ENCODE measurements at places on chromosomes 6 and 20.
A peak's percentile ranks its signal among the peaks of the same experiment; 100 is the strongest.

DNA sequence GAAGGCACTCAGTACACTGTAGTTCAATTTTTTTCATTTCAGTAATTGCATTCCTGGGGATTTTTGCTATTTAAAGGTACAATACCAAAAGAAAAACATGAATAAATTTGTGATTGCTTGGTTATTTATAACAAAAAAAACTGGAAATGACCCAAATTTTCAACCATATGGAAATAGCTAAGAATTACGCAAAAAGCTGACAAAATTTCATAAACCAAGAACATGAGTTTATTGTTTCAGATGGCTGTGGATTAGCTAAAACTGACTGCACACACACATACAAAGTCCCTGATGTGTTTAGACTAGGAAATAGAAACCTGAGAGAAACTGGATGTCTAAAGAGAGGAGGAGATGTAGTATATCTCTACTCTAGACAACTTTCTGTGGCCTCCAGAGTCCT lies 718.4 kb upstream of the CHD6 start:
- DNase-seq, result no peak

GRCh38 chr20:6959900-6960312 lies 192.4 kb downstream of the BMP2 start:
- no peak for DNase-seq

DNA sequence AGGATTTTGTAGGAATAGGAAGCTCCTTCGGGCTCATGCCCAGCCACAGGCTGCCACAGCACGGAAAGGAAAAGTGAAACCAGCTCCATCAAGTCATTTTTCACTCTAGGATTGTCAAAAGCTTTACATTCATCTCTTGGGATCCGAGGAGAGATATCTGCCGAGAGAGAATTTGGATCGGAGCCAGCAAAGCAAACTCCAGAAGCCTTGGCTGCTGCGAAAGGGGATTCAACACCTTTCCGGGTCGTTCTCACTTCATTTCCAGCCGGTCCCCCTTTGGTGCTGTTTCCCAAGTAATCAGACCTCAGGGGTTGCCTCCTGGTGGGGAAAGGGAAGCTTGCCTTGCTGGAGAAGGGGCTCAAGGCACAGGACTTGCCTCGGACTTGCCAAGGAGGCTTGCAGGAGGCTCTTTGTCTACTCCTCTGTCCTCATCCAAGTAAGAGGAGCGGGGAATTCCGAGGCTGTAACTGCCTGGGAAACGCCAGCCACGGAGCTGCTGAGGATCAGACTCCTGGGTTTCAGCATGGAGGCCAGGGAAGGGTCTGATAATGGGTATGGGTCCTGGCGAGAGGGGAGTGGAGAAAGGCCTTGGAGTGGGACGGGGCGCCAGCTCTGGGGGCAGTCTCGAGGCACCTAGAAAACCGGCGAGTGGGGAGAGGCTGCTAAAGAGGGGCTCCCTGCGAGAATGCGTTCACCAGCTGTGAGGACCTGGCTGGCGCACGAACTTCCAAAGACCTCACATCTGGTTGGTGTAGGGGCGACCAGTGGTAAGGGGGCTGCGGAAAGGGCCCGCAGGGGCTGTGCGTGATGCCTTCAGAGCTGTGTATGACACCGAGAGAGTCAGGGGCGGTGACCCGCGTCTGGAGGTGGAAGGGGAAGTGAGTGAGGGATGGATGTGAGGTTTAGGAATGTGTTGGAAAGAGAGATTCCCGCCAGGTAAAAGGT lies 702 bp downstream of the ETV7 start:
- no peak for DNase-seq

GRCh38 chr6:89351671-89352277 lies 748 bp downstream of the UBE2J1 start:
- no peak for DNase-seq

- DNase-seq, result no peak
These were observed 8.9 kb upstream of the AHCY start for GRCh38 chr20:34312024-34312460.

DNA sequence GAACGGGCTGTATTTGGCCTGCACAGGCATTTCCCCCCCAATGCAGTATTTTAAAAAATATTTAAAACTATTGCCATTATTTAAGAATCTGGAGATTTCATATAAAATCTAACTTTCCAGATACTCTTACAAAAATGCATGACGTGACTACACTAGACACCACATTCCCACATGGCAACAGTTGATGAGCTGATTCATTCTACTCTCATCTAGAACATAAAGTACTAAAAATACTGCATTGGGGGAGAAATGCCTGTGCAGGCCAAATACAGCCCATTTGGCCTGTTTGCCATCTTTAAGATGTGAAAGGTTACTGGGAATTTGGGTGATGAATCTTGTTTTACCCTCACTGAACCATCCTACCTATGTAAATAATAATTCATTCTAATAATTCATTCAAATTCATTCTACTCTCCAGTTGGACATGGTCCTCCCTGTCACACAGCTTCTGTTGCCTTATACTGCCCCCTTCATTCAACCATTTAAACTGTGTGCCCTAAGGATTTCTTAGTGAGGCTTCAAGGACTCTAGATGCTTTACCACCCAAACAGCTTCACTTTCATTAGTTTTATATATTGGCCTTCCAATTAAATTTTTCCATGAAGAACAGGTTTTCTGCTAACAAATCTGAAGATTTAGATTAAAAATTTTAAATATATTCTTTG lies 6.9 kb upstream of the ZSCAN16 start:
- DNase-seq, result no peak

GRCh38 chr6:139528471-139528870 lies 154.0 kb upstream of the CITED2 start:
- DNase-seq, result no peak

DNA sequence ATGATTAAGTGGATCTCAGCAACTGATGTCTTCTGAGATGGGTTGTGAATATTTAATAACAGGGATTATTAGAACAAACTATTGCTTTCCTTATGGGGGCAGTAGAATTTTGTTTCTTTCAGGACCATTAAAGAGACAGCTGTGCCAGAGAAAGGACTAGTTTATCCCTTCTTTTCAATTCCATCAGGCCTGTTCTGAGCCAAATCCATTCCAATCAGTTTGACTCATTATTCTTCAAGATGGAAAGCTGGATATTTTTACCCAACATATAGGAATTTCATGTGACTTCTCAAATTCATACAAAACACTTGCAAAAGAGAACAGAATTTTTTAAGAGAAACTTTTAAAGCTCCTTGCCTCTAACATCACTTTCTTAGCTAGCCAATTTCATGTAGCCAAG lies 722.0 kb upstream of the FLRT3 start:
- DNase-seq, result no peak

DNA sequence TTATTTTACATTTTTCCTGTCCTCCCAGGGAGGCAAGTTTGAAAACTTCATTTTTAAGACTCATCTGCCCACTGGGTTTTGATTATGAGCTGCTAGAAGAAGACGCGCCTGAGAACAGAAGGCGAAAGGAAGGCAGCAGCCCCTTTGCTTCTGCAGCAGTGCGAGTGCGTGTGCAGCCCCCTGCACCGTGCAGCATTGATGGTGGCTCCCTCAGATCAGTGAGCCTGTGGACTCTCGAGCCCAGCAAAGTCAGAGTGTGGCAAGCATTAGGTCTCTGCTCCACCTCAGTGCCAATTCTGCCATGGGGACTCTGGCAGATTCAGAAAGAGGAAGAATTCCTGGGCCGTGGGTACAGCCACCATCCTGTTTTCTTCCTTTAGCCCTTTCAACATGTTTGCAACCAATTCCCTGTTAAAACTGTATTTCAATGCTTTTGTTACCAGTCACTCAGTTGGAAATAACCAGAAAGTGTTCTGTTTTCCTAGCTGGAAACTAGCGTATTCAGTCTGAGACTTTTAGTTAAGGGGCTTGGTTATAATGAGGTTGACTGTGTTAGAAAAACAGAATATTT lies 134.8 kb upstream of the OGFRL1 start:
- DNase-seq, result no peak

GRCh38 chr6:128597004-128597403 lies 76.6 kb upstream of the PTPRK start:
- DNase-seq, result no peak

GRCh38 chr6:163842467-163842866 lies 427.9 kb downstream of the QKI start:
- DNase-seq, result no peak

DNA sequence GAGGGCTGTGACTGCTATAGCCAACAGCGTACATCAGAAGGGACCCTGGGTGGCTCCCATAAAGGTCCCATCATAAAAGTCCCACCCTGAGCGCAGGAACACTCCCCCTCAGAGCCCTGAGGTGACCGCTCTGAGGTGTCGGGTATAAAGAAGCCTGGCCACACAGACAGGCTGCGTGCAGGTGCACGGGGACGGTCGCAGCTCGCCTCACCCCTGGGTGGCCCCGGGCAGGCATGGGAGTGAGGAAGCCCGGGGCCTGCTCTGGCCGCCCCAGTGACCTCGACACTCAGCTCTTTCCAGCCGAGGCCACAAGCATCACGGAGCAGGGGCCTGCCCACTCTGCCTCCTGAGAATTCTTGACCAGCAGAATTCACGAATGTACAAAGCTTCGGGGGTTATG lies 14.4 kb upstream of the RNASET2 start:
- DNase-seq, result no peak

- no peak for DNase-seq
These were observed 80.7 kb upstream of the CD83 start for GRCh38 chr6:14036911-14037310.

- DNase-seq, result peak; percentile 14
These were observed 17.5 kb downstream of the LEMD2 start for GRCh38 chr6:33771146-33772081.

- no peak for DNase-seq
These were observed 496.6 kb upstream of the EPHA7 start for GRCh38 chr6:93915961-93916360.

DNA sequence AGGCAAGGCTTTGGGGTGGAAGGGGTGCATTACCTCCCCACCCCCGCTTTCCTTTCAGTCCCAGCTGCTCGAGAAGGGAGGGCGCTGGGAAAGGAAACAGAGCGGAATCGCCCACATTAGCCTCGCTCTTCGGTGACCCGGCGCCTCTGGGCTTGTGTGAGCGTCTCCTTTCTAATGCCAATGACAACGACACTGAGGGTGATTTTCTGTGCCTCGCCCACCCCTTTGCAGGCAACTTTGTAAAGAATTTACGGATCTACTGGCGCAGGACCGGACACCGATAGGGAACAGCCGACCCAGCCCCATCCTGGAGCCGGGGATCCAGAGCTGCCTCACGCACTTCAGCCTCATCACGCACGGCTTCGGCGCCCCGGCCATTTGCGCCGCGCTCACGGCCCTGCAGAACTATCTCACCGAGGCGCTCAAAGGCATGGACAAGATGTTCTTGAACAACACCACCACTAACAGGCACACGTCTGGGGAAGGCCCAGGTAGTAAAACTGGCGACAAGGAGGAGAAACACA lies 24.3 kb downstream of the TFAP2B start:
- DNase-seq, result no peak

GRCh38 chr20:41507436-41507835 lies 110.7 kb downstream of the CHD6 start:
- DNase-seq, result no peak

DNA sequence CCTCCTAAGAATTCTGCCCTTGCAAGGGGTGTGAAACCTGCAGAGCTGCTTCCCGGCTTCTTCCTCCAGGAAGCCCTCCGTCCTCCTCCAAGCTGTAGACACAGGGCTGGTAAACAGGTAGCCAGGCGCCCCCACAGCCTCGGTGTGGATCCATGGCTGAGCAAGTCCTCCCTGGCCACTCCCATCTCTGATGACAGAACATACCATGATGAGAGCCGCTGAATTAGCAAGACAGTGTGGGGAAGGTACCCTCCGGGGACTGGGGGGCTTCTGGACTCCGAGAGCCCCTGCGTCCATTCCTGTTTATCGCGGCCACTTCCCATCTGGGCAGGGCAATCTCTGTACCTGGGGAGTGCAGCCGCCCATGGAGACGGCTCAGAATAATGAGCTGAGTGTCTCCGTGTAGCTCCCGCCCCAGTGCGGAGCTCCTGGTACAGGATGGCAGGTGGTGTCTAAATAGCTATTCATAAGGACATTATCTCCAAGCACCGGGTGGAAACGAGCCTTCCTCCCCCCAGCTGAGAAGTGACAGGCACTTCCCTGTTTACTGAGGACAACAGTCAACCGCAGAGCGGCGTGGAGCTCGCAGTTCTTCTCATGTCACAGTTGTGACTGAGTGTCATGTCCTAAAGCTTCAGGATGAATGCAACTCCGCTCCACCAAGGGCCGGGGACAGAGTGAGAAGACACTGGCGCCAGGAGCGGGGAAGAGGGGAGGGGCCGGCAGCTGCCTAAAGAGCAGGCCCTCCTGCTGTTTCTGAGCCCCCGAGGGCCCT lies 22.7 kb upstream of the NTSR1 start:
- no peak for DNase-seq

DNA sequence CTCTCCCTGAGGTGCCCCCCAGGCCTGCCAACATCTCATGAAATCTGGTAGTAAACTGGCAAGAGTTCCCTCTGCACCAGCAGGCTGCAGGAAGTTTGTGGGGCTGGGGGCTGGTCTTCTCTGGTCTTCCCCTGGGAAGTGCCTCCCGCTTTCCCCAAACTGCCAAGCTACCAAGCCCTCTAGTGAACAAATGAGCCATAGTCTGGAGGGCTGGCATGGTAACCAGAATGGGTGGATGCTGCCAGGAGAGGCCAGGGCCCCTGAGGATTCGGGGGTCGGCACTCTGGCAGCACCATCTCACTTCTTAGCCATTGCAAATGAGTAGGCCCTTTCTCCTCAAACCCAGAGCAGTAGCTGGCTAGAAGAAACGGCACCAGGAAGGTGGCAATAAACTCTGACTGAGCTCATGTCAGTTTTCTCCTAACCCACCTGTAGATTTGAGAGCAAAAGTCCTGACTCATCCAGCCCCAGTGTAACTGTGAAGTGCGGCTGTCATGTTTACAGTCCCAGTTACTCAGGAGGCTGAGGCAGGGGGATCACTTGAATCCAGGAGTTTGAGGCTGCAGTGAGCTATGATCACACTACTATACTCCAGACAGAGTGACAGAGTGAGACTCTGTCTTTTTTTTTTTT lies 35.9 kb downstream of the ZC3H12D start:
- no peak for DNase-seq

- DNase-seq, result no peak
These were observed 1.1 kb upstream of the VARS2 start for GRCh38 chr6:30912746-30913520.

DNA sequence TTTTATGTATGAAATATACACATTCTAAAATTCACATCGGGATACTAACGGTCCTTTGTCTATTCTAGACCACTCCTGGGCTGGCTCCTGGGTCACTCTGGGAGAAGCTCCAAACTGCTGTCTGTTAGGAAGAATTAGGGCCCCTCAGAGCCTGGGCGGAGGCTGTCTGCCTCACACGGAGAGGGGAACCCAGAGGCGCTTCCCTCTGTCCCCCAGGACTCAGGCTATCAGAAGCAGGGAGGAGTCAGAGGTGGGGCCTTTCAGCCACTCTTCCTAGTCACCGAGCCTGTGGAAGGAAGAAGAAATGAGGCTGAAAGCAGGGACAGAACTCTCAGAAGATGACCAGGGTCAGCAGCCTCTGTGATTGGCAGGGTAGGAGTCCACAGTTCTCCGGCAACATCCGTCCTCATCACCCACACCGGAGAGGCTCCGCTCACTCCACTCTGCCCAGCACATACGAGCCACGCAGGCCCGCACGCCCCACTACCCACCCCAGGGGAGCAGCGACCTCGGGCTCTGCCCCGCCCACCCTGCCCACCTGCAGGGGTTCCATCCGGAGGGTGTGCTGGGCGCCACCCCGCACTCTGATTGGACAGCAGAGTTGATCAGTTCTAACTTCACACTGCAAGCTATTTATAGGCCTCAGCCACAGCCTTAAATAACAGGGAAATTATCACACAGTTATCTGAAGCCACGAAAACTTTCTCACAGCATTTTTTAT lies 182.1 kb upstream of the AFDN start:
- DNase-seq, result no peak

Data from T-helper 22 cell (primary cell).